ENCODE measurements at places on chromosomes 6 and 20. TPM values are rescaled to one million over a fixed set of nuclear protein-coding genes. Genes with fewer than 3 reads are reported as not detected.

BTNL2 gene
- not detected for total RNA-seq

WASF1 gene
- total RNA-seq: 10.3 TPM

PRICKLE4 gene
- total RNA-seq: 3.5 TPM

CGAS gene
- 8.7 TPM for total RNA-seq

SMPD2 gene
- total RNA-seq: 6.6 TPM

ENPP3 gene
- total RNA-seq: 1.7 TPM

KIF25 gene
- total RNA-seq: not detected

SLC22A2 gene
- total RNA-seq: 1.1 TPM

ROS1 gene
- total RNA-seq: 0.06 TPM

PXDC1 gene
- total RNA-seq: 222 TPM

PRDM13 gene
- total RNA-seq: not detected

TPD52L2 gene
- 91.2 TPM for total RNA-seq

TBX18 gene
- 58.6 TPM for total RNA-seq

SLC17A3 gene
- total RNA-seq: not detected

SRMS gene
- not detected for total RNA-seq

EYA4 gene
- 4.4 TPM for total RNA-seq

HCRTR2 gene
- total RNA-seq: not detected

TFAP2D gene
- total RNA-seq: not detected

SUMO4 gene
- 6.9 TPM for total RNA-seq

BPIFA1 gene
- not detected for total RNA-seq

GSTA5 gene
- total RNA-seq: not detected

HDGFL1 gene
- total RNA-seq: not detected

NINL gene
- total RNA-seq: 9.1 TPM

OR2H1 gene
- not detected for total RNA-seq

MAS1 gene
- not detected for total RNA-seq

PDE10A gene
- 17.1 TPM for total RNA-seq

MAP1LC3A gene
- total RNA-seq: 45.0 TPM

SMLR1 gene
- total RNA-seq: not detected

MTG2 gene
- total RNA-seq: 33.3 TPM

WTAP gene
- total RNA-seq: 94.7 TPM

RAMACL gene
- total RNA-seq: 6.4 TPM

ZFP64 gene
- total RNA-seq: 8.2 TPM

RHAG gene
- not detected for total RNA-seq

COMMD7 gene
- total RNA-seq: 37.5 TPM

C20orf144 gene
- 0.16 TPM for total RNA-seq

ZNF831 gene
- total RNA-seq: 0.57 TPM

GPR63 gene
- 1.4 TPM for total RNA-seq

SAMD5 gene
- 2.1 TPM for total RNA-seq

ISM1 gene
- total RNA-seq: 42.9 TPM

MEI4 gene
- 0.12 TPM for total RNA-seq

WFDC5 gene
- not detected for total RNA-seq

GJA10 gene
- not detected for total RNA-seq

HLA-DMA gene
- 36.9 TPM for total RNA-seq

MCCD1 gene
- total RNA-seq: not detected

EPB41L2 gene
- 176 TPM for total RNA-seq

SRSF3 gene
- total RNA-seq: 190 TPM

XRN2 gene
- total RNA-seq: 48.3 TPM

RFX6 gene
- not detected for total RNA-seq

SYTL3 gene
- total RNA-seq: 3.9 TPM
